NCI-H446 (cell line): ENCODE measurements at places on chromosomes 1 and 21.

DNA sequence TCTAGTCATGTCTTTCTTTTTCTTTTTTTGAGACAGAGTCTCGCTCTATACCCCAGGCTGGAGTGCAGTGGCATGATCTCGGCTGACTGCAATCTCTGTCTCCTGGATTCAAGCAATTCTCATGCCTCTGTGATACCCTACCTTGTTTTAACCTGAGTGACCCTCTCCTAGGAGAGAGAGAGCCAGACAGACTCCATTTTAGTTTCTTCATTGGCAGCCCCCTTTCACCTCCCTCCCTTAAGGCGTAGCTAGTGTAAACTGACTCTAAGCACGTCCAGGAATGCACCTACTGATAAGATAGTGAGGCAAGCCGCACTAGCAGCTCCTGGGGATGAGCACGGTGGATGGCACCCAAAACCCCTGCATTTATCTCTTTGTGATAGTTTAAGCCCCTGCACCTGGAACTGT, 5.2 kb upstream of the PKNOX1 start:
- DNase-seq, result no peak

DNA sequence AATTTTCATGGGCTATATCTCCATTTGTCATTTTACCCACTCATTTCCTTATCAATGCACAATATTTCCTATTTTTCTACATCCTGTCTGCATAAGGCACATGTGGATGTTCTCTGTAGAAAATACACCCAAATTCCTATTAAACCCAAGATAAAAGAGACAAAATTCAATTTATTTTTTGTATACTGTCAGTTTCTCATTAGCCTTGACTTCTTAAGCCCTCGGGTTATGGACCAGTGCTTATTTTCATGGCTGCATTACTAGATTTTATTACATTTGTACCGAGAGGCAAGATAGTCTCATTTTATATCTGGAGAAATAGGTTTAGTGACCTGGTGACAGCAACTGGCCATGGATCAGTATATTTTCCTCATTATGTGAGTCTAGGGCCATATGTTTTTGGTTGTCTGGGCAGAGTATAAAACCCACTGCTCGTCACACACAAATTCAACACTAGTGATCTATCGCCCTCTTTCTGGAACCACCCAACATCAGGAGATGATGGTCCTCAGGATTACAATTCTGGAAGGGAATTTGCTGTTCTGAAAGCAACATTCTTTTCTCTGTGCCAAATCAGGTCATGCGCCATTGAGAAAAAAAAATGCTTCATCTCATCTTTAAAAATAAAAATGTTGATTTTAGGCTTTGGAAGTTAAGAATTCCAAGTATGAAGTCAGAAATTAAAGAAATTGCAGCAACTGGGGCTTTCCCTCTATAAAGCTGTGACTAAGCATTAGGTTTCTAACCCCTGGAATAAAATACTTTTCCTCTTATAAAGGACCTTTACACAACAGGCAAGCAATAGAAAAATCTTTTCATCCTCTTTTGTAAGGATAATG, 81.4 kb downstream of the ASTN1 start:
- DNase-seq, result no peak

DNA sequence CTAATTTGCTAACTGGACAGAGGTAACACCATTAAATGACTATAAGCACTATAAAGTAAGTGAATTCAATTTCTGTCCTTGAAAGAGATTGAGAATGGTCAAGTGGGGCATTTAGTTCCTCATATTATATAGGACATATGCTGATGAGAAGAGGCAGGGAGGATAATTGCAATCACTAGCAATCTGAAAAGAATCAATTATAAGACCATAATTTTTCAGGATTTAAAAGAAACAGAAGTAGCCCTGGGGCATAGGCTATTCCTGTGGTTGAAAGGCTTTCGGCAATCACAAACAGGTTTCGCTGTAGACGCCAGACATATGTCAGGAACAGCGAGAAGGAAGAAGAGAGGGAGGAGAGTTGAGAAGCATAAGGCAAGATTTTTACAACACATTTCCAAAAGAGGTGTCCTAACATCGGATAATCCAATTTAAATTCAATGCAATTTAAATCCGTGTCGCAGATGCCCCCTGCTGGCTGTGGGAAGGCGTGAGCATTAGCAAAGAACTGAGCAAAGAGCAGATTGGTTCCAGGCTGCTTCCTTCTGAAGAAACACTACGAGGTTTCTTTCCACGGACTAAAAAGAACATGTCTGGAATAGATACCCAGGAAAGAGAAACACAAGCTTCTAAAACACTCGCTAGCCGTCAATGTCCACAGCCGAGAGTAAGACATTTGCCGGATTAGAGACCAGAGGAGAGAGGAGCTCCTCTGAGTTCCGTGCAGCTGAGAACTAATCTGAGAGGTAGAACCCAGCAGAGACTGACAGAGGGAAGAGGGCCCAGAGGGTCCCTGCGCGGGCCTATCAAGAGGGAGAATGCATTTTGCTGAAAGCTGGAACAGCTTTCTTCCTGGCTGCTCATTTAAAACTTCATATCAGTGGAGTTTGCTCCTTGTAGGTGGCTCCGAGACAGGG, 27.9 kb downstream of the RGS5 start:
- DNase-seq, result peak; percentile 87

DNA sequence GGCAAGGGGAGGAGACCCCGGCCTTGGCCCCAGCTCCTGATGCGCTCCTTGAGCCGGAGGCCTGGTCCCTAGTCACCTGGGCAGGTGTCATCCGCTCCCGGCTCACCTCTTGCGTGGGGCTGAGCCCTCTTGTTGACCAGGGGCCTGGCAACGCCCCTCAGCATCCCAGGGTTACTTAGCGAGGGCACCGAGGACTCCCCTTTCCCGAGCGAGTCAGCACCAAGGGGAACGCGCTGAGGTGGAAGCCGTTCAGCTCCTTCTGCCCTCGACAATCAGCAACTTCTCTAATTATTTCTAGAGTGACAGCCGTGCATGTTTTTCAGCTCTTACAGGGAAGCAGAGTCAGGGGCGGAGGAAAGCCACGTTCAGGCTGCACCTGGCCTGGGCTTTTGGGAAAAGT, 522 bp downstream of the SLC45A1 start:
- DNase-seq, result peak; percentile 30

DNA sequence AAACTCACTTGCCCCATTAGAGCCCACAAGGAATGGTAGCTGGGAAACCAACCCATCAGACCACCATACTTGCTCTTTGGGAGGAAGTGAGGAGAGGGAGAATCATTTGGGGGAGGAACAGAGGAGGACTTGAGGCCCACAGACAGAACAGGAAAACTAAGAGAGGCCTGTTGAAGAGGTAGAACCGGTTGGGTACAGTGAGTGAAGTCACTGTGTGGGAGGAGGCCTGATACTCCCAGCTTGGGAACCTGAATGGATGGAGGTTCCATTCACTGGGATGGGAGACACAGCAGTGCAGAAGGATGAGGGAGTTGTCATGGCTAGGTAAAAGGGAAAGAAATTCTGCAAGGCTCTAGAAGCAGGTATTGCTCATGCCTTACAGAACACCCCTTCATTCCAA, 63.4 kb upstream of the PSEN2 start:
- DNase-seq, result no peak

GRCh38 chr1:3594706-3595377, 16.5 kb downstream of the MEGF6 start:
- no peak for DNase-seq

DNA sequence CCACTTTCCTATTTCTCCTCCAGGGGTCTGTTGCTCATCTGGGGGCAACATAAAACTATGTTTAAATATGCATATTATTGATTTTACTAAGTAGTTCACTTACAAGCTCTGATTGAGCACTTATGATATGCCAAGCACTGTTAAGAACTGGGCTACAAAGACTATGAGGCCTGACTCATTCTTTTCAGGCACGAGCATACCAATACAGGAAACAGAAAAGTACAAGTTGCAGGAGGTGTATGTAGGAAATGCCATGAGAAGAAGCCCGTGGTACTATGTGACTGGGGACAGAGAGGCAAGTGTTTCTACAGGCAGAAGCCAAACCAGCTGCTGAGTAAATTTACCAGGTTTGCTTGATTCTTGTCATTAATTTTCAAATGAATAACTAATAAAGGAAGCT, 120.4 kb upstream of the PTGFR start:
- no peak for DNase-seq

- no peak for DNase-seq
These were observed 8.0 kb upstream of the THEMIS2 start for GRCh38 chr1:27864264-27864895.

GRCh38 chr1:201515895-201516294, 9.0 kb upstream of the CSRP1 start:
- DNase-seq, result no peak

- DNase-seq, result no peak
These were observed 14.0 kb downstream of the TNNT2 start for GRCh38 chr1:201363467-201363866.

DNA sequence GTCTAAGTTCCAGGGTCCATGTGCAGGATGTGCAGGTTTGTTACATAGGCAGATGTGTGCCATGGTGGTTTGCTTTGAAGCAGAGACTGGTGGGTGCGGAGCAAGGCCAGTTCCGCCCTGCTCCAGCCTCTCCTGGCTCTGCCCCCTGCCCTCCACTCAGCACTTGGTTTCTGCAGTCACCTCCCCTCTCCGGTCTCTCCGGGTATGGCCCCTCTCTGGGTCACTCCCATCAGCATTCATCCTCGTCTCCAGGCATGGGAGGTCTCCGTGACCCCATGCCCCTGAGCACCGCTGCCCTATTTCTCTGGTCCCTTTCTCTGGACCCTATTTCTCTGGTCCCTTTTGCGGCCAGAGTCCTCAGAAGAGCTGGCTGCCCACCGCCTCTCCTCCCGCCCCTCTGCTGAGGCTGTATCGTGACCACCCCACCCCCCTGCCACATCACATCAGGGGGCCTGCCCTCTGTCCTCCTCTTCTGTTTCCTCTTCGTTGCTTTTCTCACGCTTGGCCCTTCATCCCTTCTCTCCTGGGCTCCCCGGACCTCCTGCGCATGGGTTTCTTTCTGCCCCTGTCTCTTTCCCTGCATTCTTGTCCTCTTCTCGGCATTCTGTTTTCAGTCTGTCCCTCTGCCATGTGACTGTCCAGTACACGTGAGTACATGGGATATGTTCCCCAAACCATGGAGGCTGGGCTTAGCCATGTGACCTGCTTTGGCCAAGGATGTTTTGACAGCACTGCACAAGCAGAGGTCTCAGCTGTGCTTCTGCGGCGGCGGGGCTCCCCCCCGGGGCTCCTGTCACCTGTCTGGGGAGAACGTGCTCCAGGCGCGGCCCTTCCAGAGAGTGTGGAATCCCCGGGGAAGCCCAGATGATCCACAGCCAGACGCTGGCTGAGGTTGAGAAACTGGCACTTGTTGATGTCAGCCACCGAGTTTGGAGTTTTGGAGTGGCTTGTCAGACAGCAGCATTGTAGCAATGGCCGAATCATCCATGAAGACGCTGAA, 54.4 kb upstream of the C1orf174 start:
- DNase-seq, result no peak

- DNase-seq, result no peak
These were observed 101.5 kb downstream of the ZFYVE9 start for GRCh38 chr1:52243221-52243987.

DNA sequence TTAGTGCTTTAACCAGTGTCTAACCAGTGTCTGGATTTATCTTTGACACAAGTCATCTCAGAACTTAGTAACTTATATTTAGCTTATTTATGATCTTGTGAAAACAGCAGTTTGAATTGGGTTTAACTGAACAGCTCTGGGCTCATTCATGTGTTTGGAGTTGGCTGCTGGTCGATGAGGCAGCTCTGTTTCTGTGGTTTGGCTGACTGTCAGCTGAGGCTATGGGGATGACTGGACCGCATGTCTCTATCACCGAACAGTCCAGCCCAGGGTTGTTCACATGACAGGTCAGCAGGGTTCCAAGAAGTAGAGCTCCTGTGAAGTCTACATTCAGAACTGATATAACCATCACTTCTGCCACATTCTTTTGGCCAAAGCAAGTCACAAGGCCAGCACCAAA, 29.1 kb upstream of the C21orf91 start:
- DNase-seq, result no peak

DNA sequence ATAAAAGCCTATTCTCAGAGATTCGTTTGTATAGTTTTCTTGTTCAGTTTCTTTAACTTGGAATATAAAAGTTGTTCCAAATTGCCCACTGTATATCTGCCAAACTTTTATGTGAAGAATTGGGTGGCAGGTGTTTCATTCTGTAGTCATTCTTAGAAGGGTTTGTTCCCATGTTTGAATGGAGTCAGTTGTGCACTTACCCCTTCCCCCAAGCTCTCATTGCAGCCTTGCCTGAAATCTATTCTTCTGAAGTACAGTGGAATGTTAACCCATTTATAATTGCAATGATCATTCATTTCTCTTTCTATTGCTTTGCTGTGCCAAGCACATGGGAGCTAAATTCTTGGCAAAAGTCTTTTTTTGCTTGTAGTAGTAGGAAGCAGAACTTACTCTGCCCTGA, 375.3 kb upstream of the C1orf87 start:
- peak; percentile 41 for DNase-seq

DNA sequence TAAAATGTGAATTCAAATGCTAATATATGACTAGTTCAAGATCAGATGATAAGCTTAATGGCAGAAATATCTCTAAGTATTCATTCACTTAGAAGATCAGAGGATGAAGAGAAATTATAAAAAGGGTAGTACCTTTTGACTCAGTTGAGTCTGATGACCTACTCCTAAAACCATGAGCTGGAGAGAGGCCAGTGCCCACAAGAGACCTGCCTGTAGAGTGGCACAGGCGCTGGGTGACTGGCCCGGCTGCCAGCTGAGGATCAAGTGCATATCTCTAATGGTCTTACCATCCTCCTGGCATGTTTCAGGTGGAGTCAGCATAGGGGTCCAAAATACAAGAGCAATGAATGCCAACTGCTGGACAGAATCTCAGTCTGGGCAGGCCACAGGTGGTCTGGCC, 14.1 kb downstream of the DDAH1 start:
- no peak for DNase-seq

- DNase-seq, result no peak
These were observed 136.6 kb upstream of the VANGL1 start for GRCh38 chr1:115505148-115505571.

- DNase-seq, result no peak
These were observed 45.6 kb downstream of the ABL2 start for GRCh38 chr1:179183857-179184256.

GRCh38 chr1:8370905-8371315, 53.0 kb downstream of the SLC45A1 start:
- peak; percentile 59 for DNase-seq

- no peak for DNase-seq
These were observed 242.3 kb downstream of the PBX1 start for GRCh38 chr1:164801246-164801731.

DNA sequence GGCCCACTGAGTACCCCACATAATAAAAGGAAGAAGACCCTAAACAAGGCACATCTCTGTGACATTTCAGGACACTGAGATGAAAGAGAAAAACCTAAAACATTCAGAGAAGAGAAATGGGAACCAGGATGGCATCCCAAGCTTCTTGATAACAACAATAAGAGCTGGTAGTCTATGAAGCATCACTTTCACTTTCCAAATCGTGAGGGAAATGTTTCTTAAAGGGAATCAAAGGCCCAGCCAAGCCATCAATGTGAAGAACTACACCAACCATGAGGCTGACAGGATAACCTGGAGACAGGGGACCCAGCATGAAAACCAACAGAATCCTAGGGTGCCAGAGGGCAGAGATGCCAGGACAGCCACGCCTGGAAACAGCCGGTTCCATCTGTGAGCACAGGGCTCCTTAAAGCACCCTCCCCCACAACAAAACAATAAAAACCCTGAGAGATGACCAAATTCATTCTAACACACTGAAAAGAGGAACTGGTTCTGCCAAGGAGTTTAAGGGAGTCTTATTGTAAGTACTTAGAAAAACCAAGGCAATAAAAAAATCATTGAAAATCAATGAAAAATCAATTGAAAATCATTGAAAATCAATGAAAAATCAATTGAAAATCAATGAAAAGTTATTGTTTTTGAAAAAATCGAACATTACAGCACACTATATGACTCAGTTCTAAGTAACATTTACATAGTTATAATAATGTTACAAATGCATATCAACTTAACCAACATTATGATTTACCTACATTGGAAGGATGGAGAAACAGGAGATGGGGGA, 141.5 kb upstream of the ERG start:
- no peak for DNase-seq
